Choroid plexus epithelial cell (primary cell): ENCODE measurements at places on chromosomes 5 and 9.

GRCh38 chr5:149549461-149550267 is 1.6 kb downstream of the CSNK1A1 start:
- DNase-seq, result peak; percentile 54

GRCh38 chr5:149030392-149030791 is 32.5 kb downstream of the SH3TC2 start:
- peak; percentile 93 for DNase-seq

GRCh38 chr5:140349244-140349643 is 2.8 kb upstream of the HBEGF start:
- DNase-seq, result no peak

GRCh38 chr5:53481159-53481886 is 894 bp downstream of the FST start:
- DNase-seq, result peak; percentile 42
